ENCODE measurements at places on chromosomes 5 and 9. TPM values are rescaled to one million over a fixed set of nuclear protein-coding genes. Genes with fewer than 3 reads are reported as not detected.

DNA sequence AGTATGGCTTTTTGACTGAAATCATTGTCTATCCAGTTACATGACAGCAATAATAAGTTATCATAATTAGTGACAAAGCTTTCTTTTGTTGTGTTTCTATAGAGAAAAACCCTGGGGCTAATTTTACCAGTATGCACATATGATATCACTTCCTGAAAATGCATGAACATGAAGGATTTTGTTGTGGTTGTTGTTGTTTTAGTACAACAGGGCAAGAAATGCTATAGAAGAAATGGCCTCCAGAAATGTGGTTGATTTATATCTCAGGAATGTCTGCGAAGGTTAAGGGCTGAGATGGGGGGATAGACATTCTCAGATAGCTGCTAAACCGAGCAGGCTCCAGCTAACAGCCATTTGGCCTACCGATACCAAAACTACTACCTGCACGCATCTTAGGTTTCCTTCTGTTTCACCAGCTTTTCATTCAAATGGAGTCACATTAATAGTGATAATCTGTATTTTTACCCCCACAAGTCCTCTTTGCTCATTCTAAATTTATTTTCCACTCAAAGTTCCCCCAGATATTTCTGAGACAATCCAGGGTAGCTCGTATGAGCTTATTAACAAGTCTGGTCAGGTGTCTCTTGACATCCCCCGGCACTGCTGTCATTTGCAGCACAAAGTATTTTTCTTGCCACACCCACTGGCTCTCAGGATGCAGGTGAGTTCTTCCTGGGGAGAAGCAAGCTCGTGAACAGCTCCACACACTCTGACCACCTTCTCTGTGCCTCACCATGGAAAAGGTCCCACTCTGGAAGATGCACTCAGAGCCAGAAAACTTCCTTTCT, 232.4 kb upstream of the GAS1 start:
- DNase-seq, result no peak

- no peak for DNase-seq
These were observed 11.7 kb downstream of the CER1 start for GRCh38 chr9:14710804-14711203.

SLC22A4 gene
- not detected for polyA plus RNA-seq

ZBED3 gene
- 11.0 TPM for polyA plus RNA-seq
